ENCODE measurements at places on chromosomes 1 and 21.

GRCh38 chr1:236809148-236809547 is 14.1 kb downstream of the MTR start:
- DNase-seq: no peak

DNA sequence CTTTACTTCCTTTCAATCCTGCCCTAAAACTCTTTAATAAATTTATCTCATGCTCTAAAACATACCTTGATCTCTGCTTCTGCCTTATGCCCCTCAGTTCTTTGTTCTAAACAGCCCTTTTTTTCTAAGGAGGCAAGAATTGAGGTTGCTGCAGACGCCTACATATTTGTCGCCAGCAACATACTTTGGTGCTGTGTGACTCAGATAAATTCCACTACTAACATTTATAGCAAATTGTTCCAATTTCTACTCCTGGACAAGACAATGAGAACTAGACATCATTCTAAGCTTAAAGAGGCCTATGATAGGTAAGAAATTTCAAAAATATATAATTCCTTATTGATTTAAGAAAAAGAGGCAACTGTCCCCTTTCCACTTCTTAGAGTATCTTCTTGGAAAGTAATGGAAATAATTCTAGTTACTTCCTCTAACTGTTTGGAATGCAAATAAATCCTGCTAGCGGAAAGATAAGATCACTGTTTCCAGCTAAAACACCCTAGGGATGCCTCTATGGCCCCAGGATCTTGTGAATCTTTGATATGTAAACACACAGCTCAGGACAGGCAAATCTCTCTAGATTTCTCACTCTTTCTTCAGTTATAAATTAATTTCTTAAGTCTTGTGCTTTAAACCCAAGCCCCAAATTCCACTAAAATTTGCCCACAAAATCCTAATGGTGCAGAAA is 869.1 kb downstream of the KCNT2 start:
- DNase-seq: no peak

DNA sequence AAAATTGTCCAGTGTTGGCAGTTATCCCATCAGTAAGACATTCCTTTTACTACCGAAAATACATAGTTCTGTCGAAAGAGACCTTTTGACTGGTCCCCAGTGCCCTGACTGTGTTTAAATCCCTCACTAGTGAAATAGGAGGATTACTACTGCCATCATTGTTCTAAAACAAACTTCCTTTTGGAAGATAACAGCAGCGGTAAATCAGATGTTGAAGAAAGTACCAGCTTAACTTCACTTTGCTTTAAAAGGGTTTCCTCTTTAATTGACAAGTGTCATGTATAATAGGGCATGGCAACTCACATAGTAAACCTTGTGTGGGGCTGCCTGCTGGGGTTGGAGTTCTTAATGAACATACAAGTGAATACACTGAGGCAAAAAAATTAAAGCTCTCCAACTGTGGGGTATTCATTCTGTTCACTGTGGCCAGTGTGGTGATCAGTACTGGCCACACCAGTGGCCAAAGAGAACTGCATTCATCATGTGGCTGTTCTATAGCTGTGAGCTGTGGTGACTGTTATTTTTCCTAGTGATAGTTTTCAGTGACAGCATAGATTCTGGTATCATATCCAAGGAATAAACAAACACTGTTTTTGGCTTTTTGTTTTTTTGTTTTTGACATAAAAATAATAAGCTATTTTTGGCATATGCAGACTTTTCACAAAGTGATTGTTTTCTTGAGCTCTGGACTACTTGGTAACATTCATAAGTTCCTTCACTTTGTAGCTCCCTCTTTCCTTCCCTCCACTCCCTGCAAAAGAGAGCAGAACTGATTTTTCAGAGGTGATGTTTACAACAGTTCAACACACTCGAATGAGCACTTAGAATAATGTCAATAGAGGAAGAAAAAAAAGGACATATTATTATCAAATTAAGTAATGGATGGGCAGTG is 74.5 kb downstream of the NFIA start:
- no peak for DNase-seq

- DNase-seq: no peak
Measured at GRCh38 chr1:184890539-184890973, 83.8 kb downstream of the NIBAN1 start.

DNA sequence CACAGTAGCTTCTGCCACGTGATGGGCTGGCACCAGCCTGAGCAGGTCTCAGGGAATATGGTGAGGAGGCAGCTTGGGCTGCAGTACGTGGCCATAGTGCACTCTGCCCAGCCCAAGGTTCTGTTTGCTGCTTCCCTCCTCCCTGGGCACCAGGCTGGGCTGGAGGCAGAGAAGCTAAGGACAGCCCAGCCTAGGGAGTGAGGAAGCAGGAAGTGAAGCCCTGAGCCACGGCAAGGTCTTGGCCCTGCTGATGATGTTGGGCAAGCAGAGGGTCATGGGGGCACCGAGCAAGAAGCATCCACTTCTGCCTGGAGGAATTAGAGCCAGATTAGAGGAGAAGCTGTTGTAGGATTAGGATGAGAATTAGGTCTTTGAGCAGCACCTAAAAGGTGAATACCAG is 326.7 kb upstream of the VAMP3 start:
- DNase-seq: no peak

GRCh38 chr1:38015978-38016725 is 3.6 kb downstream of the UTP11 start:
- no peak for DNase-seq
